ENCODE measurements at places on chromosomes 12 and 14.

GRCh38 chr12:812950-813349 lies 60.6 kb downstream of the WNK1 start:
- no peak for DNase-seq

GRCh38 chr14:33897382-33897781 lies 53.5 kb downstream of the EGLN3 start:
- DNase-seq = no peak

DNA sequence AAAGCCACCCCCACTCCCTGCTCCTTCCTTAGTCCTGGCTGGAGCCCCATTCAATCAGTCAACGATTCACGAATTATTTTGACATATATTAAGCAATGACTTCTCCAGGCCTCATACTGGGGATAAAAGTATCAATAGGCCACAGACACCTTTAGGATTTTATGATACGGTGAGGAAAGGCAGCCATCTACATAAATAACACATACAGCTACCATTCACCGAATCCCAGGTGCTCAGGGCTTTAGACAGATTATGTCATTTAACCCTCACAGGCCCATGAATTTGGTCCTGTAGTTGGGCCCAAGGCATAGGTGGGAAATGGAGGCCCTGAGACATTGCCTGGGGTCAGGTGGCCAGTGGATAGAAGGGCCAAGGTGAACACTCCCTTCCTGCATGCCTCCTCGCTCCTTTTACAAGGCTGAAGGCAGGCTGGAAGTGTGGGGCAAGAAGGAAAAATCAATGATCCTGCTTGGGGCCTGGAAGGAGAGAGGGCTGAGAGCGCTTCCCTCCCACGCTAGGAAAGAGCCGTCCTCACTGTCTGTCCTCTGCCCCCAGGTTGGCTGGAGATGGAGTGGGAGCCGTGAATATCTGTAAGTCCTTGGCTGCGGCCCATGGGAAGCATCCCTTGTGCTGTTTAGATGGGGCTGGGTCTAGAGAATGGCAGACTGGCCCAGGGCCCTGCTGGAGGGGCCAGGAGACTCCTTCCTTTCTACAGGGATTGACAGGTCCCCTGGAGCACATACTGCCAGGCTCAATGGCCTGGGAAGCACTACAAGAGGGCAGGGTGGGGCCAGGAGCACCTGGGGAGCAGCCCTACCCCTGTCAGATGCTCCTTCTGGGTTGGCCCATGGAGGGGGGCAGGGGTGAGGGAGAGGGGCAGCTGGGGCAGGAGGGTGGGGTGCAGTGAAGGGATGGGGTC lies 14.8 kb downstream of the KRT7 start:
- no peak for DNase-seq

DNA sequence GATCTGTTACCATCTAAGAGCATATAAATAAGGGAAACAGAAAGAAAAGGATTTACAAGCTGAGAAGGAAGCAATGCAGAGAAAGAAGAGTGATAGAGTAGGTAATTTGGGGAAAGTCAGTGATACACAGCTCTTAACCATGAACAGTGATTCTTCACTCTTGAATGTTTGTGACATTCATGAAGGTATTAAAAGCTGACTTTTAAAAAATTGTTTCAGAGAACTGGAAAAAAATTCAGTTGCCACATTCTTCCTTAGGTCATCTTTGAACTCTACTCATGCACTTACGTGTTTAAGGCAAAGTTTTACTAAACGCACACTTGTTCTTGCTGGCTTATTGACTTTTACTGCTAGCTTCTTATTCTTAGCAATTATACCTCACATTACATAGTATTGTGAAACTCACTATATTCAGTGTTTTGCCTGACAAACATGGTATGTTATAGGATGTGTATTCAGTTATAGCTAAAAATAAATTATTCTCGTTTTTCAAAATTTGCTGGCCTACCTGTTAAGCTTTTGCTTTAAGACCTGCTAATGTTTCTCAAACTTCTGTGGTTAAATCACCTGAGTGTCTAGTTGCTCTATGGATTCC lies 10.9 kb downstream of the HIF1A start:
- DNase-seq = no peak

DNA sequence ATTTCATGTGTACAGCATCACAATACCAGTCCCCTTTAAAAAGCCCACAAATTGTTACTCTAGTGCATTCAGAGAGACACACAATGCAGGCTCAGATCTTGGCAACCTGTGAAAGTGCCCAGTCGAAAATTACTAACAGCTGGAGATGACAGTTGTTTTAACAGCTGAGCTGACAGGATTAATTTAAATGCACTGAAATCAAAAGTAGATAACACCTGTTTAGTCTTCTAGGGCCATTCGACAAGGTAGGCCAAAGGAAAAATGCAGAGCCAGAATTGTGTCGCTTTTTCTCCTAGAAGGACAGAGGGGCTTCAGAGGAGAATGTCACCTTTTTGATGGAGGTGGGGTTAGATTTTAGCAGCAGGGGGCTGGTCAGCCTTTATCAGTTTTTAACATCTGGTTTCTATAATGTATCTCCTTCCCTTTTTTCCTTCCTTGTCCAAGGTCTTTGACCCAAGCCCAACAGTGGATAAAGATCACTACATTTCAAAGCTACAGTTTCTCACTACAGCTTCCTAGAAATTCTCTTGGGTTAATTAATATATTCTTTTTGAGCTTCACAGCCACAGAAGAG lies 139.1 kb downstream of the SOX5 start:
- no peak for DNase-seq

- no peak for DNase-seq
These were observed 106.0 kb downstream of the RMST start for GRCh38 chr12:97568336-97569180.

DNA sequence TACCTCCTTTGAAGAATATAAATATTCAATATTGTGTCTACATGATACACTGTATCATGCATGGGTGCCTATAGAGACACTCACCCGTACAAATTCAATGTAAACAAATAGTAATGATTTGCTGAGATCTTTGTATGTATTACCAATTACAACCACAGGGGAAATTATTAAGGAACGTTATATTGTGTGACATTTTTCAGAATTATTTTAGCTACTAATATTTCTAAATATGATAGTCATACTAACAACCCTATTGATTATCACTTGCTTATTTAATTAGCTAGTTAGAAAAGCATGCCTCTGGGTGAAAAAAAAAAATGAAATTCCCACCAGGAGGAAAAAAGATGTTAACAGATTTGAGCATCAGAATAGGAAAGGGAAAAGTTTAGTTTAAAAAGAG lies 2.1 kb downstream of the SOX5 start:
- DNase-seq = no peak

DNA sequence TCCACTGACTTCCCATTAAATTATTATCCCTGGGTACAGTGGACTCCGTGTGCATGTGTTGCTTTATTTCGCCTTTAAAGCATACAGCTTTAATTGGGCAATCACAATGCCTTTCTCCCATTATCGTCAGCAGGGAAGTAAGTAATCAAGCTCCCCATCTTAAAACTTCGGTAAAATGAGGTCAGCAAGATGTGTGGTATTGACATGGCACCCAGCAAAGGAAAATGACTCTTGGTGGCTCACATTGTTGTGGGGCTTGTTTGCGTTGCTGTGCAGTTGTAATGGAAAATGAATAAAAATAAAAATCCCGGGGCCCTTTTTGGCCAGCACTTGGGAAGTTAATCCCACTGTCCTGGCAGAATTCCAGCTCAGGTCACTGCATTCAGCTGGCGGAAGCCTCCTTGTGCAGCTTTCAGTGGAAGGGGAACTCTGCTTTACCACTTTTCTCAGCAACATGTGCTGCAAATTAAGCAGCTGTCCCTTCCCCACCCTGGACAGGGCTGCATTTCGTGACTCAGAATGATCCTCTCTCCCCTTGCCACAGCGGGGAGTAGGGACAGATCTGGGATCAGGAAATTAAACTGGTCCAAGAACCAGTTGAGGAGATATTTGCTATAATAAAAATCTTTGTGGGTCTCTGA lies 13.9 kb upstream of the ATP2A2 start:
- no peak for DNase-seq

DNA sequence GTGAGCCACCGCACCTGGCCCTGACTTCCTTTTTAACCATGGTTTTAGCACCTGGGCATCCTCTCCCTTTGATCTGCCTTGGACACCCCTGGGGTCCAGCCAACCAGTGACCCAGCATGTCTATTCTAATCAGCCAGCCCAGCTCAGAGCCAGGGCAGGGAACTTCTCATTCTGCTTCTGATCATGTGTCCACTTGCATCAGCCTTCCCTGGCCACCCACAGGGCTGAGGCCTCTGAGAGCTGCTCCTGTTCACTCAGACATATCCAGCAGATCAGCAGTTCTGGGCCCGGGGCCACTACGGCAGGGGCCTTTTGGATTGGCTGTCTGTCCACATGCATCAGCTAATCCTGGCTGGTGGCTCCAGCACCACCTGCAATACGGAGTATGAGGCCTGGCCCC lies 117.9 kb upstream of the MAP1LC3B2 start:
- DNase-seq = no peak

DNA sequence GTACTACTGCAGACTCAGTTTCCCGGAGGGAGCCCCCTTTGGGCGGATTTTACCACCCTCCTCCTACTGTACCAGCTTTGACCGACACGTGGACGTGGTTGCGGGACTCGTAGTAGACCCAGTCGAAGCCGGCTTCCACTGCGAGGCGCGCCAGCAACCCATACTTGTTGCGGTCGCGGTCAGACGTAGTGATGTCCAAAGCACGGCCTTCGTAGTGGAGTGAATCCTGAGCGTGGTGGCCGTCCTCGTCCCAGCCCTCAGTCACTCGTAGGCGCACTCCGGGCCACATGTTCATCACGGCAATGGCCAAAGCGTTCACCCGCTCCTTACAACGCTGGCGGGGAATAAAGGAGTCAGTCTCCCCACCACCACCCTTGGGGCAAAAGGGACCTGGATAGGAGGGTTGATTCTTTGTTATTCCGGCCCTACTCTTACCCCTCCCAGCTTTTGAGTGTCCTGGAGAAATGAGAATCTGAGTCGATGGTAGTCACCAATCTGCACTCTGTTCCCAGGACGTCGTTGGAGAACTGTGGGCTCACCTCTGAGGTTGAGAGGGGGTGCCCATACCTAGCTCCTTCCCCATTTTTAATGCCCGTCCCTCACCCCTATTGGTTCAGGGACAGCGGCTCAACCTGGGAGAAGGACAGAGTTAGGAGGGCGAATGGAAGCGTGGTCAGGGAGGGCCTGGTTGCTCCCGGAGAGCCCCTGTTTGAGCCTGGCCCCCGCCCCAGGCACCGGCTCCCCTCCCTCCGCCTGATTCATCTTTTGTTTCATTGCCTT lies 3.4 kb downstream of the DHH start:
- DNase-seq = no peak
